ENCODE measurements at places on chromosomes 7 and 10.

DNA sequence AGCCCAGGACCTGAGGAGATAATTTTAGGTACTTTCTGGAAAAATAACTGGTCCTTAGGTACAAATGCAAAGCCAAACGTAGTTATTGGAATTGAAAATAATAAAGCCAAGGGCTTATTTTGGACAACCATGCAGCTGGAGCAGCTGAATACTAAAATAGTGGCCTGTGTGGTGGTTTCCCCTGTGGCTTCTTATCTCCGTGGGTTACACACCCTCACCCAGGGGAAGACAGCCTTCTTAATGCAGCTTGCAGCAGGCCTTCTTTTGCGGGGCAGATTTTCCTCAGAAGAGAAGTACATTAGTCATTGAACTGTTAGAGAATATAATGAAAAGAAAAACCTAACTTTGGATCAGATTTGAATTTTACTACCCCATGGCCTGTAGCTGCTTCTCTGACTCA, 133.5 kb downstream of the ST7 start:
- DNase-seq, result no peak

GRCh38 chr10:29256586-29256985, 32.3 kb upstream of the LYZL1 start:
- DNase-seq, result no peak

DNA sequence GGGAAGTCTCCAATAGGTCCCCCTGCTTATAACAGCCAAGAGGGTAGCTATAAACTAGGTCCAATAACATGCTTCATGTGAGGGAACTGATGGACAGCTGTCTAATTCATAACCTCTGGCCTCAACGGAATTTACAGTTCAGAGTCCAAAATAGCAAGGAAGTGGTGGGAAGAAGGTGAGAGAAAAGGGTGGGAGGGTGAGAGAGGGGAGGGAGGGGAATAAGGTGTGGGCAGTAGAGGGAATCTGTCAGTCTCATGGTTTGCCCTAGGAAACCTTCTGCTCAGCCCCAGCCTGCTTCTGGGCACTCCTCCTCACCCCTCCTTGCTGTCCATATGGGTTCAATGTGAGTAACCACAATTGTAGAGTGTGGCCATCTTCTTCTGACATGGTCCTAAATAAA, 133.4 kb upstream of the ADO start:
- DNase-seq, result no peak

DNA sequence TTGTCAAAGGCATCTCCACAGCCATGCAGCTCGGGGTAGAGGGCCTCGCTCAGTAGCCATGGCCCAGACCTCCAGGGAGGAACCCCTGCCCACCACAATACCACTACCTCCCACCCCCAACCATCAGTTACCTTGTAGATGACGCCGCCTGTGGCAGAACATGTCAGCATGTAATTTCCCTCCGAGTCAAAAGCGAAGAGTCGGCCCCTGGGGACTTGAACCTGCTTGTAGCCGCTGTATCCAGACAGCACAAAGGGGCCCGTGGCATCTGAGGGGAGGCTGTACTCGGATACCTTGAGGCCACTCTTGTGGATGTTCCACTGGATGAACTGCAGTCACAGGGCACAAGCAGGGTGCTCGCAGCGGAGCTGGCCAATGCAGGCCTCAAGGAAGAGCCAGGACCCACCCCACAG, 16.3 kb upstream of the CYREN start:
- DNase-seq, result no peak

DNA sequence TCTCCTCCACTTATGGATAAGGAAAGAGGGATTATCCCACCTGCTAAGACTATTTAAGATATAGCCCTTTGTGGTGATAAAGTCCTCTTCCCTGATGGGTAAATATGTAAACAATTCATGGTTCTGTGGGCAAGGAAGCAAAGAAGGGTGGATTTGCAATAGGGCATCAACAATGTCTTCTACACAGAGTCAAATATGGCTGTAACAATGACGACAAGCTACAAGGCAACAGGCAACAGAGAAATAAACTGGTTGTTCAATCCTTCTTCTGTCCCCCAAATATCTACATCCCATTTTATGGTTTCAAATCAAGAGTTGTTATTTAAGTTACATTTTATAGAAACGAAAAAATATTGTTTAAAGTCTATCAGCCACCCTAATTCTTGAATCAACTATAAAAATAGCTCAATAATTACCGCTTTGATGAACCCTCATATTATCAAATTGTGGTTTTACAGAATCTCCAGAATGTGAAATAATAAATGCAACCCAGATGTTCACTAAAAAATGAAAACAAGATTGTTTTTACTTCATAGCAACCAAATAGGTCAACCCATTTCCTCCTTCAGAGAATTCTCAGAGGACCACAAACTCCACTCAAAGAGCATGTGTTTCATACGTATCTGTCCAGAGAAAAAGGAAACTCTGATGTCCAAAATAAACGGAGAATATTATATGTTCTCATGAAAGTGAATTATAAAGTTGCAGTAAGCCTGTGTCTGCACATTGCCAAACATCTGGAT, 13.8 kb downstream of the CYTH3 start:
- DNase-seq, result no peak

DNA sequence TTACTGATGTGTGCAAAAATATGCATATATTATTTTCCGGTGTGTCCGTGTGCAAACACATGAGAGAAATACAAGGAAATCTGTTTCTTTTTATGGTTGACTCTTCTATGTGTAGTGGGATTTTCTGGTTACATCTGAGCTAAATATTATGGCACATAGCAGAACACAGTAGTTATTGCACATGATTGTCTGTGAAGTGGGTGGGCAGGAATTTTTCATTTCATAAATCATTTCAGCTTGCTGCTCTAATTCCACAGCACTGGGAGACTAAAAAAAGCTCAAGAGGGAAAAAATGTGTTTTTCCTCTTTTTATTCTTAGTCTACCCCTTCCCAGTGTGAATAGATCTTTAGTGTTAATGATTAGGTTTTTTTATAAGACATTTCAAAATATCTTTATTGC, 197.9 kb downstream of the MBL2 start:
- no peak for DNase-seq

DNA sequence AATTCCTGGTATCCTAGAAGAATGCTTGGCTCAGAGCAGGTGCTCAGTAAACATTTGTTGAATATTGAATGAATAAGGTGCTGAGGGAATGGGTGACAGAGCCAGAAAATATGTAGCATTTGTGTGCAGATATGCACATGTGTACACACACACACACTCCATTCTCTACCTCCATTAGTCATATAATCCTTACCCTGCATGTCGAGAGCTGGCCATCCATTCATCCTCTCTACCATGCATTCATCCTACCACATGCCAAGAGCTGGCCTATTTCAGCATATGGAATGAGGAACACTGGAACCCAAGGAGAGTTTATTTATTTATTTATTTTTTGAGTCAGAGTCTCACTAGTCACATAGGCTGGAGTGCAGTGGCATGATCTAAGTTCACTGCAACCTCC, 284.8 kb downstream of the PLXNA4 start:
- DNase-seq, result no peak

- DNase-seq, result no peak
These were observed 20.3 kb downstream of the TMEM243 start for GRCh38 chr7:87199241-87199640.

DNA sequence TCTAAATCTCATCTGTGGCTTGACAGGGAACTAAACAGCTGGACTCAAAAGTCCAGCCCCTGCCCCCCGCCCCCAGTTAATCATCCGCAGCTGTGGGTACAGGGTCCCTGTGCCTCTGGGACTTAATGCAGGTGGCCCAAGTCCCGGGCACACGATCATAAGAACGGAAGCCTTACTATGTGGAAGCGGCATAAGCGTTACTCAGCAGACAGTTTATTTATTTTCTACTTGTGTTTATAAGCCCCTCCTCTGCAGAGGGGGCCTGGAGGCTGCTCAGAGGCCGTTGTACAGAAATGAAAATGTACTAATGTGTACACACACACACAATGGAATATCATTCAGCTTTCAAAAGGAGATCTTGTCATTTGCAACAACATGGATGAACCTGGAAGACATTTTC, 158.0 kb upstream of the TNS3 start:
- no peak for DNase-seq

DNA sequence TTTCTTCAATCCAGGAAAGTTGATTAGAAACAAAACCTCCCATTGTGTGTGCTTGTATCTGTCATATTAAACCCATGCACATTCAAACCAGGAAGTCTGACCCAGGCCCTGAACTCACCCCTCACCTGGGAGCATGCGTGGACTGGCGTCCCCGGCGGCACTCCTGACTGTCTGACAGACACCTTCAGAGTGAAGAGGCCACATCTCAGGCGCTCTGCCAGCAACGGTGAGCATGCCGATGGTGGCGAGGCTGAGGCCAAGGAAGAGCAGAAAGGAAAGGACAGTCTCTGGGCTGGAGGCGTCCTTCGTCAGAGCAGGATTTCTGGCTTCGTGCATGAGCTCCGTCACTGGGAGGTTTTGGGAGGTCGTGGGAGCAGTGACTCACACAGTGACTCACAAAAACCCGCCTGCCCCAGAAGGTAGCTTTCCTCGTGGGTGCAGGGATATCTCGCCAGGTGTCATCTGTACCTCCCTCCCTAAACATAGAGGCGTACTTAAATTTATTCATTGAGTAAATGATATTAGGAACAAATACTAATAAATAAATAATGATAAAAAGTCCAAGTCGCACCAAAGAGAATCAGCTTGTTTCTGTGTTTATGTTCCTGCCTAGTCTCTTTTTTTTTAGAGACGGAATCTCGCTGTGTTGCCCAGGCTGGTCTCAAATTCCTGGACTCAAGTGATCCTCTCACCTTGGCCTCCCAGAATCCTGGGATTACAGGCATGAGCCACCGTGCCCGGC, 13.5 kb downstream of the IQCE start:
- no peak for DNase-seq

DNA sequence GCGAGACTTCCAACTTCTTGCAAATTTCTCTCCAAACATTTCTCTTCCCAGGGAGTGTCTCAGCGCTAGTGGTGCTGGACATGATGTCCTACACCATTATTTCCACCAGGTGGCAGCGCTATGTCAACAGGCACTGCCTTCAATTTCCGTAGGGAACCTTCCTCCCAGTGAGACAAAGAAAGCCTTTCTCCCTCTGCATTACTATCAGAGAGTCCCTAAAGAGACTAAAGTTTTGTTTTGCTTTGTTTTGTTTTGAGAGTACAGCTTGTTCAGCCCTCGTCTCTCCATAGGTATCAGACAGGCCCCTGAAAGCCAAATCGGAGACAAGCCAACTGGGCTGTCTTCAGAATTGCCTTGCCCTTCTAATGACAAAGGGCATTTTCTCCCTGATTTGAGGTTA, 44.2 kb upstream of the GGCT start:
- DNase-seq, result no peak

- no peak for DNase-seq
These were observed 554.9 kb downstream of the HTR7 start for GRCh38 chr10:90302758-90303481.

Measured in BJ (cell line).